ENCODE measurements at places on chromosomes 2 and 18.
A peak's percentile ranks its signal among the peaks of the same experiment; 100 is the strongest.

DNA sequence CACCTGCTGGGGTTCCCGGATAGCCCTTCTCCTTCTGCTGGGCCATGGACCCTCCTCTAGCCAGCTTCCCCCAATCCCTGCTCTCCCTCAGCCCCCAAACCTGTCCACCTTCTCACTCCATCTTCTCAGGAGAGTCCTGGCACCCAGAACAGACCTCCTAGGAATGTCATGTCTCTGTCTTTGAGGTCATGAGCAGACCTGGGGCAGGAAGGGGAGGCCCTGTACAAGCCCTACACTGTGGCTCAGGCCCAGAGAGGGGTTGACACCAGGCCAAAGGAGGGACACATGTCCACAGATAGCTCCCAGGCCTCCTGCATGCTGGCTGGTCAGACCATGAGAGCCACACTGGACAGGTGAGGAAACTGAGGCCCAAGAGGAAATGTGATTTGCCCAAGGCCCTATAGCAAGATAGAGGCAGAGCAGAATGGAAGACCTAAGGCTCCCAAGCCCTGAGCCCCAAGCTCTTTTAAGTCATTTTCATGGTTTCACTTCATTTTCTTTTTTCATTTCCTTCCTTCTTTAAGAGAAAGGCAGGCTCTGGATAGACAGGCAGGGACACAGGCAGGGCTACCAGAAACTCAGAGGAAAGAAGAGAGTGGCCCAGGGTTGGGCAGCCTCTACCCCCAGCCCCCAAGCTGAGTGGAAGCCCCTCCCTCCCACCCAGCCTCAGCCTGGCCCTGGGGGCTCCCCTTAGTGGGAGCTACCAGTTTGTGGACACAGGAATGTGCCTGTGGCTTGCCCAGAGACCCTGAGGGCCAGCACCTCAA is 159.7 kb downstream of the SMAD7 start:
- DNase-seq, result no peak

GRCh38 chr2:173196638-173197037 is 121.0 kb downstream of the MAP3K20 start:
- no peak for DNase-seq

GRCh38 chr18:49863769-49864621 is 50.7 kb upstream of the ACAA2 start:
- no peak for DNase-seq

- no peak for DNase-seq
These were observed 47.3 kb downstream of the POU3F3 start for GRCh38 chr2:104901037-104901881.

- no peak for DNase-seq
These were observed 119.1 kb upstream of the STPG4 start for GRCh38 chr2:47274054-47274782.

DNA sequence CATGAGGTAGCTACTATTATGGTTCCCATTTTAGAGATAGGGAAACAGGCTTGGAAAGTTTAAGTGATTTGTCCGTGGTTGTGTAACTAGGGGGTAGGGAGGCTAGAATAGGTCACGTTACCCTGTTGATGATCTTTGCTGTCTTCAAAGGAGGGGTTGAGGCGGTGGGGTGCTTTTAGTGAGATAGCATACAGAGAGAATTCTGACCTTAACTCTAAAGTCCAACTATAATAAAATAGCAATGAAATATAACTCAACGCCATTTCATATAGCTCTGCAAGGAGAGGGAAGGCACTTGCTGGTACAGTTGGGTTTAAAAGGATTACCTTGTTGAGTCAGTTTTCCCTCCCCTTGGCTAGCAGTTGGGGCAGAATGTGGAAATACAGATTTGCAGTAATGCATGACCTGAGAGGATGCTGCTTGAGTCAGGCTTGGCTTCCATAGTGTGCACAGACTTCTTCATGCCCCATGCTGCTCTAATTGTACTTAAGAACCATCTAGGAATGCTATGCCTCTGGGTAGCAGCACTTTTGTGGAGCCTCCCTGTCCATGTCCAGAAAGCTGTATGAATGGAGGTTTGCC is 143.9 kb downstream of the LTBP1 start:
- DNase-seq, result no peak

DNA sequence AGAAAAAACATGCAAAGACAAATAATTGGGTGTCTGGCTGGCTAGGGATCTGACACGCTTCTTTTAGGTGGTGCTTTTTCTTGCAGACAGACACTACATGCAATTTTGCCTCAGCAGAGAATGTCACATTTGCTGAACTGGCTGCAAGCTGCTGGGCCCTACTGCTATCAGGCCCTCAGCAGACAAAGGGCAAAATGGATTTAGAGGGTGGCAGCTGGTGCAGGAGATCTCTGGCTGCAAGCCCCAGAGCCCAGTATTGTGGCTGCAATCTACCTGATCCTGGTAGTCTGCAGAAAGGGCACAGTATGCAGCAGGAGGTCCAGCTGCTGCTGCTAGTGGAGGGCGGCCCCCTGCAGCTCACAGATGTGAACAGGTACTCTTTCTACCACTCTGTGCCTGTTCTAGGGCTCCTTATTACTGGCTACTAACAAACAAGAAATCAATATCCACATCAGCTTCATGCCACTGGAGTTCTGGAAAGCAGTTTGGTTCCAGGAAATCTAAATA is 796.7 kb upstream of the CELF4 start:
- peak; percentile 75 for DNase-seq

- no peak for DNase-seq
These were observed 54.0 kb downstream of the NAT8 start for GRCh38 chr2:73588177-73588576.

- no peak for DNase-seq
These were observed 17.3 kb downstream of the OTOF start for GRCh38 chr2:26460613-26461031.

DNA sequence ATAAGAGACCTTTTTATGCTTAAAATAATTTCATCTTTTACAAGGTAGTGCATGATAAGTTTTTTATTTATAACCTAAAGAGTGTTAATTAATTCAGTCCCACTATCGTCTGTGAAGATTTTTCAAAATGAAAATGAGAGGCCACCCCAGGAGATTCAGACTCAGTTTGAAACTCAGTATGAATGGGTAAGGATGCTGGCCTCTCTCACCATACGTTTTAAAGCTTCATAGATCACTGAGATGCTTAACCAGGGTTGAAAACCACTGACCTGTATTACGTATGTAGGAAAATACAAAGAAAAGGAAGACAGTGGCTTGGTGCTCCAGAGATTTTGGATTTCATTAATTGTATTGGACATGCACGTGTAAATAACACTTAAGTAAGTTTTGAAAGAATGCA is 278.7 kb downstream of the FSIP2 start:
- no peak for DNase-seq

GRCh38 chr2:238387332-238387731 is 39.4 kb upstream of the ASB1 start:
- no peak for DNase-seq

DNA sequence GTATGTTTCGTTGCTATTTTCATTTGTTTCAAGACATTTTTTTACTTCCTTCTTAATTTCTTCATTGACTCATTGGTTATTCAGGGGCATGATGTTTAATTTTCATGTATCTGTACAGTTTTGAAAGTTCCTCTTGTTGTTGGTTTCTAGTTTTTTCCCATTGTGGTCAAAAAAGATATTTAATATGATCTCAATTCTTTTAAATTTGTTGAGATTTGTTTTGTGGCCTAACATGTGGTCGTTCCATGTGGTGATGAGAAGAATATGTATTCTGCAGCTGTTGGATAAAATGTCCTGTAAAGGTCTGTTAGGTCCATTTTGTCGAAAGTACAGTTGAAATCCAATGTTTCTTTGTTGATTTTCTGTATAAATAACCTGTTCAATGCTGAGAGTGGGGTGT is 110.3 kb upstream of the MAP4K4 start:
- no peak for DNase-seq

GRCh38 chr2:233497692-233498091 is 68.9 kb downstream of the USP40 start:
- DNase-seq, result no peak

DNA sequence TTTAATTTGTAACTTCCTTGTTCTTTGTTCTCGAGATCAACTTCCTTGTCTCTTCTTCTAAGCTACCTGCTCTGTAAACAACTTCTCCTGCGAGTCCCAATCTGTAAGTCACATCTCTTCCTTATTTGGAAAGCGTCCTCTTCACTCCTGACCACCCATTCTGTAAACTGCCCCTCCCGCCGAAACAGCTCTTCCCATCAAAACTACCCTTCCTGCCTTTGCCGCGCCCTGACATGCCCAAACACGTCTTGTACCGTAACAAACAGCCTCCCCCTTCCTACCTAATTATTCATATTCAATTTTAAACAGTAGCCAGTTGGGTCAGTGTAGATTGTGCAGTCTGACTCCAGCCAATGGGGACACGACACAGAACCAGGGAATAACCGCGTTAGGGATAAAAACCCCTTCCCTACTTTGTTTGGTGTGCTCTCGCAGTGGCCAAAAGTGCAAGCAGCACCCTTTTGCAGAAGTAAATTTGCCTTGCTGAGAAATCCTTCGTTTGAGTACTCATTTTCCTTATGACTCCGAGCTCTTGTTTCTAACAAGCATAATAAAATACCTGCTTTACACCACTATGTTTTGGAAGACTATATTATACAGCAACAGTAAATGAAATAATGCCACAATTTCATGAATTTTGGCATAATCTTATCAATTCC is 39.8 kb downstream of the PIAS2 start:
- DNase-seq, result no peak

- no peak for DNase-seq
These were observed 1013.9 kb upstream of the GYPC start for GRCh38 chr2:125642032-125642431.

- no peak for DNase-seq
These were observed 30.5 kb upstream of the ITGAV start for GRCh38 chr2:186559370-186559769.

DNA sequence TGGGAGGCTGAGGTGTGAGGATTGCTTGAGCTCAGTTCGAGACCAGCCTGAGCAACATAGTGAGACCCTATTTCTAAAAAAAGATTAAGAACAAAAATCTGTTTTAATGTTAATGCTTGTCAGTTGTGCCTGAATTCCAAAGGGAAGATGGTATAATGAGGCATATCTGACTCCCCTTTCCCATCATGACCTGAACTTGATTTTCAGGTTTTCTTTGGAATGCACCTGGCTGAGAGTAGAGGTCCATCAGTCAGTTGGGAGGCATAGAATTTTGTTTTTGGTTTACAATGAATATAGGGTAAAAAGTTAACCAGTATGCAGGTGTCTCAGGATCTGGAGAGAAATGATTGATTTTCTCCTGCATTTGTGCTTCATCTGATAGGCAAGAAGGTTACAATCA is 20.4 kb downstream of the RPIA start:
- DNase-seq, result no peak

DNA sequence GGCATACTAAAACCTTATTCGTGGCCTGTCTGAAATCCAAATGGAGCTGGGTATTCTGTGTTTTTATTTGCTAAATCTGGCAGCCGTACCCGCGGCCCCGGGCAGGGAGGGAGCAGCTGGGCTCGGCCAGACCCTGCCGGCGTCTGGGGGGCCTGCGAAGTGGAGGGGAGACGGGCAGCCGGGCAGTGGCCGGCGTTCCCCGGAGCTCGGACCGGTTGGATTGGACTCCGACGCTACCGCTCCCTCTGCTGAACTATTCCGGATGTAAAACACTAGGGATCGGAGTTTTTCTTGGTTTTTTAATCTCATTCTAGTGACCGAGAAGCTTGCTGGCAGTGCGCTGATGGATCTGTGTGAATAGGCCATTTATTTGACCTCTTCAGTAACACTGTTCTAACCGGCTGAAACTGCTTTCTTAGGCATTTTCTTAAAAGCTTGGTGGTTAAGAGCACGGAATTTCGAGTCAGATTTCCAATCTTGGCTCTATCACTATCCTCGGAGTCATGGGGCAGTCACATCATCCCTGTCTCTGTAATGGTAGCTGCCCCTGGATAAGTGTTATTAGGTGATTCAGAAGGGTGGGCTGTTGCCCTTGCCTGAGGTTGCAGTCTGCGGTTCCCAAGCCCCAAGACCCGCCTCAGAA is 694 bp downstream of the UNC50 start:
- DNase-seq, result no peak

DNA sequence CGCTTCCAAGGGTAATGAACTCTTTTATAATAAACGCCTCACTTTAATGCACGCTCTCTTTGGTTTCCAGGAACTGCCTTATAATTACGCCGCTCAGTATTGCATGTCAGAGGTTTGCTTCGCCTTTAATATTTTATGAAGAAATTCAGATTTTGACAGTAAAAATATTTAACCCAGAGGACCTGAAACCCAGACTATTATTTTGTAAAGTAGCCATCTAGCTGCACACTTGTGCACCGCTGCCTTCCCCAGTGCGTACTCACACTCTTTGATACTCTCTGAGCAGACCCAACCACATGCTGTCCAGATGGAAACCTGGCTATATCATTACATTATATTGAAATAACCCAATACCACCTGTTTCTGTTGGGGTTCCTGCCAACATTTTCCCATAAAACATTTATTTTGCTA is 270.1 kb downstream of the C1D start:
- peak; percentile 65 for DNase-seq

DNA sequence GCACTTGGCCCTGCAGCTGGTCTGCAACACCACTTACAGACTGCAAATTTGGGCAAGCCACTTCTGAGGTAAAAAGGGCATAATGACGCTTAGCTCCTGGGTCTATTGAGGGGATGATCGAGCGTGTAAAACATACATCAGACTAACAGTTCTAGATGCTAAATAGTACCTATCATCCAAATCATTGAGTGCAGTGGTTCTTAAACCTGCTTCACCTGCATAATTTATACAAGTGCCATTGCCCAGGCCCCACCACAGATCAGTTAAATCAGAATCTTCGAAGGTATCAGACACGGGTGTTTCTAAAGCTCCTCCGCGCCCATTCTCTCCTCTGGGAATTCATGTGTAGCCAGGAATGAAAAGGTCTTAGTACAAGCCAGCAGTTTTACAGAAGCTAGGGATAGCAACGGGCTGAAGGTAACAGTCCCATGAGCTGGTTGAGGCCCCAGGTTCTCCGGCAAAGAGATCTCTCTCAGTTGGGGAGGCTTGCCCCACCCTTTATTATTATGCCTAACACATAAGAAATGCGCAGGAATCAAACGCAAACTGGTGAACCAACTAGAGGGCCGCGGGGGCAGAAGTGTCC is 737 bp upstream of the RNF181 start:
- DNase-seq, result no peak

GRCh38 chr2:9001778-9002177 is 1.7 kb downstream of the MBOAT2 start:
- no peak for DNase-seq

- DNase-seq, result no peak
These were observed 46.8 kb upstream of the BIN1 start for GRCh38 chr2:127153691-127154158.

DNA sequence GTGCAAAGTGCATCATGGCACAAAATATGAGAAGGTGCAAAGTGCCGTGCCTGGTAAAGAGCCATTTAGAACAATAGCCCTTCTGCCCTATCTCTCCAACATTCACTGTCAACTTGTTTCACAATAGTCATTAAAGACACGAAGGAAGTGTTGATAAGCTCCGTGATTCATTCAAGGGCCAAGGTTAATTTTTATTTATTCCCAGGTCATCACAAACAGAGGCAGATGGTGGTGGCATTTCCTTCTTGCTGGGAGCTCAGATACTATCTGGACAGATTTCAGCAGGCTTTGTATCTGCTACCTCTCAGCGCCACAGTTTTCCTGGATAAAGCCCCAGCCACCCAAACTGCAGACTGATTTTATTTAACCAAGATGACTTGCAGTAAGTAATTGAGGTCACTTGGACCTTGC is 309.3 kb downstream of the ZNF521 start:
- no peak for DNase-seq

- DNase-seq, result no peak
These were observed 797 bp downstream of the NXPH2 start for GRCh38 chr2:138779406-138779780.

GRCh38 chr2:70887550-70888246 is 48.0 kb upstream of the ATP6V1B1 start:
- DNase-seq, result no peak
